H54 (cell line): ENCODE measurements at places on chromosomes 5 and 9.

GRCh38 chr5:132470010-132470392, 20.6 kb downstream of the IRF1 start:
- no peak for DNase-seq

DNA sequence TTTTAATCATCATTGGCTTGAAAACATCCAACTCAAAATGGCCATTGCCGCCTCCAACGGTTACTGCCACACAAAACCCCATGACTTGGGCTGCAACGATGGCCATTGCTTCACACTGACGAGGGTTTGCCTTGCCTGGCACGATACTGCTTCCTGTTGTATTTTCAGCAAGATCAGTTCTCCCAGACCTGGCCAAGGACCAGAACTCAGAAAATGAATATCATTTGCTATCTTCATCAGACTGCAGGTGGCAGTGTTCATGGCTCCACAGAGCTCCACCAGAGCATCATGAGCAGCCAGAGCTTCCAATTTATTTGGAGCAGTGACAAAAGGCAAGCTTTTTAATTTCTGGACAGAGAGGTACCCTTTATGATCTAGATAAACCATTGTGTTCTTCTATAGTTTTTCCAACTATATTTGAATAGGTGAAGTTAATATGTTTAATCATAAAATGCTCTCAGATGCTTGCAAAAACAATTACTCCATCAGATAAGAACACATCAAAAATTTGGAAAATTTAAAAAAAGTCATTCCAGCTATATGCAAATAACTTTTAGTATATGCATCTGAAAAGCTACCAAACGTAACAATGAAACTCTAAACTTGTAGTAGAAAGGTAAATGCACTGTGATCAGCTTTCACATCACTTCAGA, 10.4 kb downstream of the AMACR start:
- DNase-seq = peak; percentile 52

DNA sequence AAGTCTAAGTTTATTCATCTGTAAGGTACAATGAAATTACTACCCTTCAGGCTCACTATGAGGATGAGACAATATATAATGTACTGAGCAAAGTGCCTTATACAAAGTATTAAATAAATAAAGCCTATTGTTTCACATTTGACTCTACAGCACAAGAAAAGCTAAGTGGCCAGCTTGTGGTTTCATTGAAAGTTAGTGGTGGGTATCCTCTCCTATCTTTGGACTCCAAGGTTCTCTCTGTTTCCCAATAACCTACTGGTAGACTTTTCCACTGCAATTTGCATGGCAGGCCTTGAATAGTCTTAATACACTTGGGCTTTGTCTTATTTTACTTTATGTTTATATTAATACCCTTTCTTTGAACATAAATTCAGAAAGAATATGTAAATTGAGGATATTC, 262.7 kb downstream of the DEPDC1B start:
- DNase-seq = no peak

DNA sequence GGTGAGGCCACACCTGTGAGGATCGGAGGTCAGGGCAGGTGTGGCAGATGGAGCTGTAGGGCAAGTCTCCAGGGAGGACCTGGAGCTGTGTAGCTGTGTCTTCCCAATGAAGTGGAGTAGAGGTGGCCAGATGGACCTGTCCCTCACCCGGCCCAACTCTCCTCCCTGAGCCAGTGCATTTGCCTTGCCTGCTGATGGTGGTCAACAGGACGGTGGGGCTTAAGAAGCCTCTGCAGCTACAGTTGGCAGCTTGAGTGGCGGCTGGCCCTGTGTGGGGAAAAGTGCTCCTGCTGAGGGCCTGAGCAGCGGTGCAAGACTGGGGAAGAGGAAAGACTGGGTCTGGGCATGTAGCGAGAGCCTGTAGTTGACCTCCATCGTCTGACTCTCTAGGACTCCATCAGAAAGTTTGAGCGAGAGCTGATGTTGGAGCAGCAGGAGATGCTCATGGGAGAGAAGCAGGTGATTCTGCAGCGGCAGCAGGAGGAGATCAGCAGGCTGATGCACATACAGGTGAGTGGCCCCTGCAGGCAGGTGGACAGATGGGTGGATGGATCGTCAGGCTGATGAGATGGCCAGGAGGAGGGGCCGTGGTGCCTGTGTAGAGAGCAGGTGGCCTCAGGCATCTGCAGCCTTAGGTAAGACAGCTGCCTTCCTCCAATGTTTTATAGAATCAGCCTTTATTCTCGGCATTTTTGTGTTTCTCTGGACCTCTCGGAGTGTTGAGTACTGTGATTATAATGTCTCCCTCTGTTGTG, 24.9 kb downstream of the PITX1 start:
- DNase-seq = no peak

- no peak for DNase-seq
Measured at GRCh38 chr5:181120761-181121160, 10.2 kb downstream of the OR2V1 start.

- peak; percentile 28 for DNase-seq
Measured at GRCh38 chr9:81772144-81772543, 82.8 kb upstream of the TLE1 start.

- DNase-seq = no peak
Measured at GRCh38 chr5:106510321-106510720, 1160.4 kb downstream of the EFNA5 start.

DNA sequence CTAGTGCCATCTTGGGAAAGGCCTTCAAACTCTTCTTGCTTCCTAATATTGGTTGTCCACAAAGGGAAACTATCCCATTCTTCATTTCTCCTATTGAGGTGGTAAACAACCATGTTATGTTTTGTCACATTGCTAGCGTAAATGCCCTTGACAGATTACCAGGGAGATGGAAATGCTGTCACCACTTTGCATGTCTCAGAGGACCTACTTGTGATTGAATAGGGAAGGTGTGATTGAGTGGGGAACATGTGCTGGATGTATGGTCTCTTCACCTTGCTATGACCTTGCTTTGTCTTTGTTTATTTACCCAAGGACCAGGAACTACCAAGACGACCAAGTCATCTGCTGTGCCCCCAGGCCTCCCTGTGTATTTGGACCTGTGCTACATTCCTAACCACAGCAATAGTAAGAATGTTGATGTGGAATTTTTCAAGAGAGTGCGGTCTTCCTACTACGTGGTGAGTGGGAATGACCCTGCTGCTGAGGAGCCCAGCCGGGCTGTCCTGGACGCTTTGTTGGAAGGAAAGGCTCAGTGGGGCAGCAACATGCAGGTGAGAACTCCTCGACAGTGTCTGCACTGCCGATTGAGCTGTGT, 96.1 kb downstream of the MAP1B start:
- DNase-seq = no peak

GRCh38 chr5:58825899-58826298, 243.0 kb downstream of the RAB3C start:
- DNase-seq = no peak

DNA sequence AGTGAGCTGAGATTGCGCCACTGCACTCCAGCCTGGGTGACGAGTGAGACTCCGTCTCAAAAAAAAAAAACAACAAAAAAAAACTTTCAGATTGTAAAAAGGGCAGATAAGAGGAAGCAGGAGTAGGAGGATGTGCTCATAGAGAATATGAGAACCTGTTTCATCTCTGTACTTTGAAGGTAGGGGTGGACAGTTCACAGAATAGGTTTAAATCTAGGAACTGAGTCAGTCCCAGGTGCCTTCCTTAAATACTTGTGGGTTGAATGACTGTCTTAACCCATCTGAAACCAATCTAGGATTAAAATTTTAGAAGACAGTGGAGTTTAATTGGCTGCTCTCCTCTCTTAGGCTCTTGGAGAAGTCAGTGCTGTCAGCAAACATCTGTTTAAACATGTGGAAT, 12.4 kb downstream of the POLK start:
- no peak for DNase-seq

DNA sequence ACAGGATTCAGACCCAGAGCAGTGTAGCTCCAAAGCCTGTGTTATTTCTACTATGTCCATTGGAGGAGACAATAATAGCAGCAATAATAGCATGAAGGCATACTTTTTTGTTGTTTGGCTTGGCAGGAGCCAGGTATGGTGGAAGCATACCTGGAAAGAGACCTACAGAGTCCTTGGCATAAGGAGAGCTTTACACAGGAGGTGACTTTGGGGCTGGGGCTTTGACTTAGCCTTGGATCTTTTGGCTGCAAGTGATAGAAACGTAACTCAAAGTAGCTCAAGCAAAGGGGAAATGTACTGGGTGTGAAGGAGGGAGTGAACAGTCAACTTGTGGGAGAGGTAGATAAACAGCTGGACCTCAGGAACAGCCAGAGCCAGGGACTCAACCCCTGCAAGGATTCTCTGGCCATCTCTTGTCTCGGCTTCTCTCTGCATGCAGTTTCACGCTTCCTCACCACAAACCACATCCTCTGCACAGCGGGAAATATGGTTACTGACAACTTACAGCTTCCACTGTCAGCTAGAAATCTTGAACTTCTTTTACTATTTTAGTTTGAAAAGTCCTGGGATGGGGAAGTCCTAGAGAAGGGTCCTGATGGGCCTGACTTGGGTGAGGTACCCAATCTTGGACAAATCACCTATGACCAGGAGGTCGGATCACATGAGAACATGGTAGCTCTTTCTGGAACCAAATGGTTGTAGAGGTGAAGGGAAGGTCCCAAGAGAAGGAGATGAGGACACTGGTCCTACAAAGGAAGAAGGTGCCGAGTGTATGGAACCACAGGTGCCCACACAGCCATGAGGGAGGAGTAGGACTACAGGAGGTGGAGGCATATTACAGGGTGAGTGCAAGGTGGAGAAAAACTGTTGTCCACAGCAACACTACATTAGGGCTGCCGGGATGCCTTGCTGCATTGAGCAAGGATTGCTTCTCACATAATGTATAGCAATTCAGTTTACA, 47.0 kb upstream of the TGFBR1 start:
- peak; percentile 80 for DNase-seq

- DNase-seq = no peak
Measured at GRCh38 chr5:110105692-110106091, 416.0 kb downstream of the MAN2A1 start.

- no peak for DNase-seq
Measured at GRCh38 chr9:121503444-121503843, 3.8 kb upstream of the GGTA1 start.

GRCh38 chr5:96177303-96177869, 215.7 kb upstream of the ELL2 start:
- DNase-seq = no peak

DNA sequence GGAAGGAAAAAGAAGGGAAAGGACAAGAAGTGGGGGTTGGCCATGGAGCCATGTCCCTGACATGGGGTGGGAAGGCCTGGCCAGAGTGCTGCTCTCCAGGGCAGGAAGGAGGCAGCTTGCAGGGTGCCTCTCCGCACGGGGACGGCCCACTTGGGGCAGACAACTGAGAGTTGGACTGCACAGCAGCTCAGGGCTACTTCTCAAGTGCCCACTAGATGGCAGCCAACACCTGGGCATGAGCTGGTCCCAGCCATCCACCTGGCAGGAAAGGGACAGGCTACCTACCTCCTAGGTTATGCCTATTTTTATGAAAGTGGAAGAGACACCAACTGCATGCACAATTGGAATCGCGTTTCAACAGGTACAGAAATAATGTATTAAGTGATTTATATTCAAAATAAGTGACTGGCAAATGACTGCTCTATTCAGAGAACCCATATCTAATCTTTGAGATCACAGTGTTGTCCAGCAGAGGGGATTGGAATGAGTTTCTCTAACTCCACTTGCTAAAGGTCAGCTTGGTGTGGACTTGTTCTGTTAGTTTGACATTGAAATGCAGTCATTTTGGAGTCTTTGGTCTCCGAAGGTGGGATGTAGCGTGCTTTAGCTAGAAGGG, 113.4 kb downstream of the SYK start:
- peak; percentile 95 for DNase-seq

- no peak for DNase-seq
Measured at GRCh38 chr5:158897444-158898160, 202.1 kb downstream of the EBF1 start.

DNA sequence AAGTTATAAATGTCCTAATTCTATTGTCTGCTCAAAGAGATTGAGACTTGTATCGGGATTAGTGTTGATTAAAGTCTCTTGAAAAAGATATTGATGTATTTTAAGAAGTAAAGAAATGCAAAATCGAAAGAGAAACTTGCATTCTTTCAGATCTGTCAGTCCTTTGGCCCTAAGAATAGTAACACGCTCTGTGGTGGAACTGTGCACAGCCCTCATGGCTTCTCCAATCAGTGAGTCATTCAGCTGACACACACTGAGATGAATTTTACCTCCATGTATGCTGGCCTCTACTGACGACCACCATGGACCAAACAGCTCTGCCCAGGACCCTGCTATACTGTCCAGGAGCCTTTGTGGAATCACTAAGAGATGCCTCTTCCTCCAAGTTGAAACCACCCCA, 232.4 kb downstream of the ESM1 start:
- no peak for DNase-seq
